ENCODE measurements at places on chromosomes 11 and 22.

- peak; percentile 96 for DNase-seq
These were observed 128.1 kb upstream of the LDLRAD3 start for GRCh38 chr11:35815556-35816315.

- no peak for DNase-seq
These were observed 20.1 kb upstream of the SMIM35 start for GRCh38 chr11:118106789-118107335.

DNA sequence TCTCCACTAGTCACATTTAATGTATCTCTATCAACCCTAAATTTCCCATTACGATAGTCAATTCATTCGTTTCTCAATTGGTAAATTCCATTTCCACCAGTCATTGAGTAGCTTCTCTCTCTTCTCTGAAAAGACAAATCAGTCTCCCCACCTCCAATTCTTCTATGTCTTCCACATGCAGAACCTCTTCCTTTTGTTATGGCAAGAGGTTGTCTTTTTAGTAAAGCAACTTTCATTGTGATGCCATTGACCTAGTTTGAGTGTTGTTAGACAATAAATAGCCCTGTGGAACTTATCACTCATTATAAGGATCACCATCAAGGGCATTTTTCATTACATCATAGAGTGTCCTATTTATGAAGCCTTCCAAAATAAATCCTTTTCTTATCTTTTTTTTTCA, 340.9 kb downstream of the LRRC4C start:
- no peak for DNase-seq

GRCh38 chr11:5831196-5831829, 10.4 kb downstream of the OR52E6 start:
- DNase-seq, result no peak

GRCh38 chr11:116386118-116386699, 386.6 kb downstream of the BUD13 start:
- no peak for DNase-seq

DNA sequence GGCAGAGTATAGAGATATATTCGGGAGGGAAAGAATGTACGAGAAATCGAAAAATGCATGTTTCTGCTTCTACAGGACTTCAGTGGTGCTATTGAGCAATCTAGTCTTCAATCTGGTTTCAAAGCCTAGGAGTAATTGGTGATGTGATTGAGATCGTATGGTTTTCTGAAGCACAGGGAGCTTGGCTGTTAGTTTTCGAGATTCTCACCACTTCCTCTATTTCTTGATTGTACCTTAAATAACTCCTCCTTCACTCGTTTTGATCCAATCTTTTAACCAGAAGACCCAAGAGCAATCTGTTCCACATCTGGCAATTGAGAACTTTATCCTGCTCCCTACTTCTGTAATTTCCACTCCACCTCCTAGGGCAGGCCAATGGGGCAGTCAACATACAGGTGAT, 518 bp downstream of the CCDC179 start:
- no peak for DNase-seq

GRCh38 chr11:68993546-68993945, 12.8 kb upstream of the MRGPRD start:
- no peak for DNase-seq

DNA sequence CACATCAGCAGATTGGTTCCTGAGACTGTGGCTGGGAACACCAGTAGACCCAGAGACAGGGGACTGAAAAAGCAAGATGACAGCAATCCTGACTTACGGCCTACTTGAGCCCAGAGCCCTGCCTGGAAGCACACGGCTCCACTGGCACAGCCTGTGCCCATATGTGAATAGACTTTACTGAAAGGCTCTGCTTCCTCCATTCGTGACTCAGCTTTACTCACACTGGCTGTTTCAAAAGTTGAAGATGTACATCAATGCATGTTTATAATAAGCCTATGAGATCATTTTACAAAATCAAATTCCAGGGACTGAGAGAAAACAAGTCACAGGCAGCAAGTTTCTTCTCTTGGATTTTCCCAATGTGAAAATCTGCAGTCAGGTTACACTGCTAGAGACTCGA, 134.6 kb upstream of the TEAD1 start:
- DNase-seq, result no peak

- DNase-seq, result no peak
These were observed 5.6 kb upstream of the CARNS1 start for GRCh38 chr11:67409781-67410368.

DNA sequence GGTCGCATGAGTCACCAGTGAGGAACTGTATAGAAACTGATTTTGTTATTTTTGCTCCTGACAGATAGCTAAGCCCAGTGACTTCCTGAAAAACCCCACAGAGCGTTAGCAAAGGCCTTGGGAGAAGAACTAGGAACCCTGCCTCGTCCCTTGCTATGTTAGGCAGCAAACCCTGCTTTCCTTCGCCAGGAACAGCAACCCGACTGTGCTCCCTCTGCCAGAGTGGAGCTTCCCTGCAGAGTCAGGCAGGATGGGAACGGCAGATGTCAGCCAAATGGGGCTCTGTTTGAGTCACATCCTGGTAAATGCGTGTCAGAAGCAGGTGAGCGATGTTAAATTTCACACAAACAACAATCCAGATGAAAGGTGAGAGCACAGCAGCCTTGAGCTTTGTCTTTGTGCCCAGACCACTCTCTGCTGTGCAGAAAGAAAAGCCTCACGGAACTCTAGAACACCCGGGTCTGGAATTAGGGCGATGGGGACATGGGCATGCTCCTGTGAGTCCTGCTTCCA, 186.6 kb downstream of the ADAMTS15 start:
- DNase-seq, result no peak

- no peak for DNase-seq
These were observed 29.5 kb downstream of the APOL5 start for GRCh38 chr22:35746946-35747703.

GRCh38 chr11:75966537-75967287, 151.7 kb downstream of the UVRAG start:
- no peak for DNase-seq

GRCh38 chr11:8168485-8169257, at the start of gene RIC3:
TSS of gene RIC3 (minus strand) at chr11:8169025. CDS start at chr11:8168989, 36 bp downstream.
- DNase-seq, result peak; percentile 72

GRCh38 chr11:129251067-129251466, 58.9 kb upstream of the ARHGAP32 start:
- DNase-seq, result no peak

- DNase-seq, result no peak
These were observed 181.1 kb upstream of the SESN3 start for GRCh38 chr11:95412074-95412473.

- DNase-seq, result no peak
These were observed 35.2 kb upstream of the CREB3L1 start for GRCh38 chr11:46242041-46242951.

DNA sequence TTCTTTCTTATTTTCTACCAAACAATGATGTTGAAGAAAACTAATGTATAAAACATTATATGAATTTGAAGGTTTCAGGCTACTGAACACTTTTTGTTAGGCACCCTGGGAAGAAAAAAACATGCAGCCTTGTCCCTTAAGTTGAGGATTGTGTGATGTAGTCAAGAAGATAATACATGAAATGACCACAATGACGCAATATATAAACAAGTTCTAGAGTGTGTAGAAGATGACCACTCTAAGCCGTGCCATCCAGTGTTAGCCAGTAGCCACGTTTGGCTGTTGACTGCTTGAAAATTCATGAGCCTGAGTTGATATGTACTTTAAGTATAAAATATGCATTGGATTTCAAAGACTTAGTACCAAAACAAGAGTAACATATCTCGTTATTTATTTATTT, 16.2 kb downstream of the SWAP70 start:
- no peak for DNase-seq

DNA sequence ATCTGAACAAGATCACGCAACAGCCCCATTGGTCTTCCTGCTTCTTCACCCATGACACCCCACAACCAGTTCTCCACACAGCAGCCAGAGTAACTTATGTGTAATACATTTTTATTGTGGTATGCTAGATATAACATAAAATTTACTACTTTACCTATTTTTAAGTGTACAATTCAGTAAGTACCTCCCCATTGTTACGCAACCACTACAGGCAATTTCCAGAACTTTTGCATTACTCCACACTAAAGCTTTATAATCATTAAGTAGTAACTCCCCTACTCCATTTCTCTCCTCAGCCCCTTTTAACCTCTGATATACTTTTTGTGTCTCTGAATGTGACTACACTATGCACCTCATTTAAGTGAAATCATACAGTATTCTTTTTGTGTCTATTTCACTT, 575.4 kb upstream of the CADM1 start:
- DNase-seq, result no peak

- peak; percentile 14 for DNase-seq
These were observed 91.8 kb upstream of the LDLRAD3 start for GRCh38 chr11:35852056-35852455.

DNA sequence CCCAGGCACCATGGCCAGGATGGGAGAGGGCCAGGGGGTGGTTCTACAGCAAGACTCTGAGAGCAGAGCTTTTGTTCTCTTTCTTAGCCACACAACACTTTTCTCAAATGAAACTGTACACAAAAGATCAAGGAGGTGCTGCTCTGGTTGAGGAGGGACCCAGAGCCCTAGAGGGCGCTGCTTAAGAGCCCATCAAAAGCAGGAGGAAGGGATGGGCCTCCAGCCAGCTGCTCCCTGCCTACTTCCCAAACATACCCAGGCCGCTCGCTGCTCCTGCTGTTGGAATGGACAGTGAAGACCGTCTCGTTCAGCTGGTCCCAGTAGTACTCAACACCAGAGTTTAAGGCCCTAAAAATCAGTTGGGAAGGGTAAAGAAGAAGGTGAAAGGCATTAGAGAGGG, 18.4 kb upstream of the CHRM4 start:
- peak; percentile 50 for DNase-seq

- DNase-seq, result peak; percentile 63
These were observed 4.3 kb downstream of the TOB2 start for GRCh38 chr22:41442240-41442792.

DNA sequence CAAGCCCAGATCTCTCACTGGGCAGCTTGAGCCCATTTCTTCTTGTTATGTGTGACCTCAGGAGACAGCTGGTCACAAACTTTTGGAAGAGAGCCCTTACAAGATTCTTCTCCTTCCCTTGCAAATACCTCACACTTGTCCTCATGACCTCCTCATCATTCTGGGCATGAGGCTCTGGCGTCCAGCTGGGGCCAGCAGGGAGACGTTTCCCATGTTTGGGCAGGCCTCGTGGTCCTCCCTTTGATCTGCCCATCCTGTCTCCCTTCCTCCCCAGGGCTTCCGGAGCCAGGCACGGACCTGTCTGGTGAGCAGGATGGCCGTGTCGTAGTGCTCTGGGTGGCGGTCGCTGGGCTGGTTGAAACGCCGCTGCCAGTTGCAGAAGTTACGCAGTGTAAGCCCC, 9.7 kb downstream of the ADAMTS8 start:
- no peak for DNase-seq

- DNase-seq, result no peak
These were observed 283.3 kb upstream of the ARHGAP42 start for GRCh38 chr11:100403816-100404215.

- DNase-seq, result no peak
These were observed 8.6 kb downstream of the C11orf91 start for GRCh38 chr11:33692013-33692504.

DNA sequence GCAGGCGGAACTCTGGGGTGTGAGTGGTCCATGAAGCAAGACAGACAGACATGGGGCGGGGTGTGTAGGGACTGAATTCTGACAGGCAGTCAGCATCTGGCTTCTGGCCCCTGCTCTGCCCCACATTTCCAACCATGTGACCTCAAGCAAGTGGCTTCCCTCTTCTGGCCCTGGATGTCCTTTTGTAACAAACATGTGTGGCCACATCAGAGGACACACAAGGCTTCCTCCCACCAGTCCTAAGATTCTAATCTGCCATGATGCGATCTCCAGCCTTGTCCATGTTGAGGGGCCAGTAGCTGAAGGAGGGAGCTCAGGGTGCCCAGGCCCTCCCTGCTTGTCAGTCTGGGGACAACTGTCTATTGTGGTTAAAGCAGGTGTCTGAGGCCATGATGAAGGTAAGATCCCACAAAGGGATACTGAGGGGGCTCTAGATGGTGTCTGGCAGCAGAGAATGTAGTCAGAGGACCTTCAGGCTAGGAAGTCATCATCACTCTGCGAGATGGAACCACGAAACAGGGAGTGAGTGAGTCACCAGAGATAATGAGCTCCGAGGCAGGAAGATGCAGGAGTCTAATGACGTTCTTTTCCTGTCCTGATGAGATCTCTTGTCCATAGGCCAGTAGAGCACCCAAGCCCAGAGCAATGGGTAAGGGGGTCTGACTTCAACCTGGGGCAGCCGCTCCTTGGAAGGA, 27.4 kb downstream of the DRD2 start:
- DNase-seq, result no peak

DNA sequence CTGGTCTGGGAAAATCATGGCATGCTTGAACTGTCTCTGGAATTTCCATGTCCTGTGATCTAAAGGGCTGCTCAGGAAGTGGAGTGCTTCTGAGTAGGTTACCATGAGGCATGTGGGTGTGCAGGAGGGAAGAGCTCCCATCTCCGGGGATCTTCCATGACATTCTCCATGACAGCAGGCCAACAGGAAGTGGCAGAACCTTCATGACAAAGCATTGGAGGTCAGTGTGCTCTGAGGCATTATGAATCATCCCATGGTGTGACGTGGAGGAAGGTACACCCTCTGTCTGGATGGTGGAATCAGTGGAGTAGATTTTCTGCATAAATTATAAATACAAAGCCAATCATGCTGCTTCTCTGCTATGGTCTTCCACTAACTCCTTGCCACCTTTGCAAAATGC, 139.6 kb upstream of the E2F8 start:
- no peak for DNase-seq

GRCh38 chr22:46976143-46976542, 213.7 kb downstream of the TBC1D22A start:
- no peak for DNase-seq

DNA sequence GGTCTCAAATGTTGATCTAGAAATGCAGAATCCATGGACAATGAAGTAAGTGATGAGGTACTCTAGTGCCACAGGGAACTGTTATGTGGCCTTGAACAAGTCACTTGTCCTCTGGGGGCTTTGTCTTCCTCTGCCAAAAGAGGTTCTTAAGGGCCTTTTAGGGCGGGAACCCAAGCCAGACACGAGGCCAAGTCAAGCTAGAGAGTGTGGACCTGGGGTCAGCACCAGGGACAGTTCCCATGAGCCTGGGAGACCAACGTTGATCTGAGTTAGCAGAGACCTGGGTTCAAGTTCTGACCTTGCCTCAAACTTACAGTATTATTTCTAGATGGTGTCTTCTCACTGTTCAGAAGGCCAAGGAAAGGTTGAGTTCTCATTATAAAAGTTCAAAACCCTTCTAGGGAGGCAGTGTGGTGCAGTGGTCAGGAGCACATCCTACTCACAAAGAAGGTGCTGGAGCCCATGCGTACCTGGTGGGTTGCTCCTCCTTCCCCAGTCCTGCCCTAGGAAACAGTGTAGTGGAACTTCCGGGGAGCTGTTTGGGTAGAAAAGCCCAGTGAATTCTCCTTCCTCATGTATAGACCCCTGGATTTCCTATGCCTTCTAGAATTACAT, 121.5 kb downstream of the CHST1 start:
- no peak for DNase-seq

DNA sequence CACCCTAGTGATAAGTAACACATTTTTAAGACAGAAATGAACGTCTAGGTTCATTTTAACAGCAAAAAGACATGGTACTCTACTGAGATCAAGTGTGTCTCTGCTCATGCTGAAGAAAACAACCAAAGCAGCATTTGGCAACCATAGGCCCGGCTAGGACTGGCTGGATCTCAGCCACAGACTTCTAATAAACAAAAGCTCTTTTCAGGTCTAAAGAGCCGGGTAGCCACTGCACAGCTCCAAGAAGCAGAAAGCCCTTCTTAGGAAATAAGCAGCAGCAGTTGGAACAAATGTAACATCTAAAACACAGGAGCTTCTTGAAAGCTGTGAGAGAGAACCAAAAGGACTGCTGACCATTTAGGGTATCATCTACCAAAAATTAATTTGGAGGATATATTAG, 37.6 kb downstream of the PITPNB start:
- DNase-seq, result no peak

GRCh38 chr22:30806391-30806861, 111.8 kb downstream of the OSBP2 start:
- no peak for DNase-seq
